ENCODE measurements at places on chromosomes 2 and 18. TPM values are rescaled to one million over a fixed set of nuclear protein-coding genes. Genes with fewer than 3 reads are reported as not detected.
A peak's percentile ranks its signal among the peaks of the same experiment; 100 is the strongest.

- peak; percentile 28 for ATAC-seq
These were observed 697 bp downstream of the ITGA4 start for GRCh38 chr2:181457741-181458425.

DNA sequence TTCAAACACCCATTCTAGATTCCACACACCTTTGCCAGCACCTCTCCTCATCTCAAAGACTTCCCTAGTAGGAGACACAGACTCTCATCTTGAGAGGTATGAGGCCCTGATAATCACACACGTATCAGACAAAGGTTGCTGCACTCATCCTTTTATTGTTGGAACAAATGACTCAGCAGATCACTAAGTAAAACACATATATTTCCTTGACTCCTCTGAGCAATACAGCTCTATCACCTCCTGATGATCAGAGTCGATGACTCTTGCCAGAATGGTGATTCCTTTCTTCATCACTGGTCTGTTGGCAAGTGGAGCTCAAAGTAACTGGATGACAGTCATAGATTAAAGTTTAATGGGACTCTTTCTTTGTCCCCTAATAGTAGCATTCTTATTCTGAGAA lies 1049.2 kb upstream of the ZEB2 start:
- ATAC-seq: no peak

The POTEI gene
- not detected for total RNA-seq

DNA sequence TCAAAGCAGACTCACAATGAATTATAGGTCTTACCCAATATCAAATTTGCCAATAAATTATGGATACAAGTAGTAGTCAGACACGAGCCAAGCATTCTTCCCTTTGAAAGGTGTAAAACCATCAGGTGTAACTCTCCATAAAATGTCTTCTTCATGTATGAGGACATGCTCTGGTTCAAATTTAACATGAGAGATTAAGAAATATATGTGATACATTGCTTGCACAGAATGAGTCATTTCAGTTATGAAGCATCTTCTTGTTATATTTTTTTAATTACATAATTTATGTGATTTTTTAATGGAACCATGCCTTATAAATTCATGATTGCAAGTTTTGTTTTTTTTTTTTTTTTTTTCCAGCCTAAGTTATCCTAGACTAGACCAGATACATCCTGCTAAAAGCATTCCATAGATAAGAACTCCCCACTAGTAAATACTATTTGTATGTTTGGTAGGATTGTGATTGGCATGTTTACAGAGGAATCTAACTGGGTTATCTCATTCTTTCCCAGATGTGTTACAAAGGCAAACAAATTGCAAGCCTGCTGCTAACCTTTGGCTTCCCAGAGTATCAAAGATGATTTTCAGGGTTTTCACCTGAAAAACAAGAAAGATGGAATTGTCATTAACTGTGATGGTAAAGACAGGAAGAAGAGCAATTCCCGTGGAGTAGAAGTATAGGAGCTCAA lies 621.9 kb downstream of the XIRP2 start:
- no peak for ATAC-seq

DNA sequence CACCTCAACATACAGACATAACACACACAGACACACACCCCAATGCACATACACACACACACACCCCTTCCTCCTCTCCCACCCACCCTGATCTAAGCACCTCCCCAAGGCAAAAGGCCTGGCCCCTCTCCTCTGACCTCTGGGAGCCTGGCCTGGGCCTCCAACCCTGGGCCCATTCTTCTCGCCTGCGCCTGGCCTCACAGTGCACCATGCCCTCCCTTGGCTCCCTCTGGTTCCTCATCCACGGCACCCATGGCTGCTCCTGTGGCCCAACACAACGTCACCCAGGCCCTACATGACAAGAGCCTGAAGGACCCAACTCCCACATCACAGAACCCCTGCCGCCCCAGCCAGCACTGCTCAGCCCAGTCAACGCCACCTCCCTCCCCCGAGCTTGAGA lies 281.3 kb downstream of the CELF4 start:
- no peak for ATAC-seq

- no peak for ATAC-seq
These were observed 30.2 kb upstream of the ITPRID2 start for GRCh38 chr2:181861379-181861778.

DNA sequence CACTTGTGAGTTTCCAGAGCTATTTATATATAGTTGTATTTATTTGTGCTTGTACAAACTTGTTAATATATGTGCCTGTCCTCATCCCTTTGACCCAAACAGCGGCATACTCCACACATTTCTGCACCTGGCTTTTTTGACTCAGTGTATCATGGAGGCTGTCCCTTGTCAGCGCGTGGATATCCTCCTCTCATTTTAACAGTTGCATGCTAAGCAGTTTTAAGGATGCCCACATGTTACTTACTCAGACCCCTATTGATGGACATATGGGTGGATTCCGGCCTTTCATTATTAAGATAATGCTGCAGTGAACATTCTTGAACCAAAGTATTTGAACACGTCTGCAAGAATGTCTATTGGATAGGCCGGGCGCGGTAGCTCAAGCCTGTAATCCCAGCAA lies 655 bp upstream of the MREG start:
- ATAC-seq: no peak

The LYG2 gene
- total RNA-seq: not detected

GRCh38 chr2:230130668-230131364 lies 62.1 kb upstream of the SLC16A14 start:
- ATAC-seq: peak; percentile 90

- ATAC-seq: no peak
These were observed 1491.2 kb downstream of the LRP1B start for GRCh38 chr2:140639628-140640027.

DNA sequence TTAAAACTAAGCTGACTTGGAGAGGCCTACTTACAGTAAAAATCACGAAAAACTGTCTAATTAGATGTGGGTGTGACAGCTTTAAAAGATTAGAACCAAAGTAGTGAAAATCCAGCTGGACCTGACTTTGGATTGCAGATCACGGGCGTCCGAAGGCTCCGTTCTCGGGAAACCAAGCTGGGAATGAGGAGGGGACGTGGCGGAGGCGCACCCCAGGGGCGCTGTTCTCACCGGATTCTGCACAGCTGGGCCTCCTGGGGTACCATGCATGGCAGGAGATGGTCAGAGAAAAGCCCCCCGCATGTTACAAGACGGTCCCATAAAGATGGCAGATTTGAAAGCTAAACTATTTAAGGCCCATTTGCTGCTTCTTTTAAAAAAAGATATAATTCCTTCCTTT lies 5.0 kb upstream of the OTOS start:
- no peak for ATAC-seq

Data from gastroesophageal sphincter (tissue), 4 donors.